ENCODE measurements at places on chromosomes 16 and 17.
A peak's percentile ranks its signal among the peaks of the same experiment; 100 is the strongest.

GRCh38 chr17:79028496-79029326, 4.7 kb downstream of the C1QTNF1 start:
- DNase-seq = no peak

- peak; percentile 94 for DNase-seq
Measured at GRCh38 chr16:87661561-87661960, 59.3 kb downstream of the JPH3 start.

DNA sequence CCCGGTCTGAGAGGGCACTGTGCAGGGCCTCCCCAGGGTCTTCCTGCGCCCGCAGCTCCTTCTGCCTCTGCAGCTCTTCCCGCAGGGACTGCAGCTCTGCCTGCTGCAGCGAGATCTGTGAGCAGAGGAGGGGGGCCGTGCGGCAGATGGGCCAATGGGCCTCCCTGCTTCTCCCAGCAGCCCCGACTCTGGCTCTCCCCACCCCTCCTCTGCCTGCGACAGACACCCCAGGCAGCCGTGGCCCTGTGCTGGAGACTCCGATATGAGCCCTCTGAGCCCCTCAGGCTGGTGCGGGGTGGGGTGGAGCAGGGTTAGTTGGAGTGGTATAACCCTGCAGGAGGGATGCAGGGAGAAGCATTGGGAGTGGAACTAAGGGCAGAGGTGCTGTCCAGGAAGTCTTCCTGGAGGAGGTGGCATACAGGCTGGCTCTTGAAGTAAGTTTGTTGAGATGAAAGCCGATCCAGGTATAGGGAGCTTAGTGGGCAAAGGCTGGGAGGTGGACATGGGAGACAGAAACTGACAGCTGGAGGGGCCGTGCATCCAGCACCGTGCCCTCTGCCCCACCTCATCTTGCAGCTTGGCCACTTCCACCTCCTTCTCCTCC, 5.0 kb downstream of the THOC6 start:
- no peak for DNase-seq

- peak; percentile 54 for DNase-seq
Measured at GRCh38 chr16:4511441-4512082, 27.0 kb downstream of the CDIP1 start.

- peak; percentile 87 for DNase-seq
Measured at GRCh38 chr17:43020789-43021740, 1.1 kb downstream of the VAT1 start.

DNA sequence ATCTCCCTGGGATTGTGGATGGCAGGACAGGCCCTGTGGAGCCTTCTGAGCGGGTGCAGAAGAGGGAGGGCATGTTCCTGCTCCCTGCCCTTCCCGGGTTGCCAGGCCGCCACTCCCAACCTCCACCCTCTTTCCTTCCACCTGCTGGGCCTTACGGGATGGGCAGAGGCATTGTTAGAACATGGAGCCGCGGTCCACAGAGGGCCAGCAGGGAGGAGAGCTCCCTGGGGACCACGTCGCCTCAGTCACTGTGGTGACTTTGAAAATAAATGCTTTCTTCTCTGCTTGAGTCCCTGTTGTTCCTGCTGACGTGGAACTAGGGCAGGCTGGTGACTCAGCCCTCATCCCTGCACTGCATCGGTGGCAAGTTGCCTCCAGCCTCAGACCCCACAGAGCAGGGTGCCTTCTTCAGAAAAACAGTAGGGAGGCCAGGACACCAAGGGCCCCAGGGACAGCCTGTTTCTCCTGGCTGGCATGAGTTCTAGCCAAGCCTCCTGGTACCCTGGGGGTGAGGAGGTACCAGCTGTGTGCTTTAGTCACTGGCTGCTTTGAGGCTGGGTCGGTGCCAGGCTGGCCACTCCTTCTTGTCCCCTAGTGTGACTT, 224.9 kb downstream of the SEC14L1 start:
- peak; percentile 59 for DNase-seq

DNA sequence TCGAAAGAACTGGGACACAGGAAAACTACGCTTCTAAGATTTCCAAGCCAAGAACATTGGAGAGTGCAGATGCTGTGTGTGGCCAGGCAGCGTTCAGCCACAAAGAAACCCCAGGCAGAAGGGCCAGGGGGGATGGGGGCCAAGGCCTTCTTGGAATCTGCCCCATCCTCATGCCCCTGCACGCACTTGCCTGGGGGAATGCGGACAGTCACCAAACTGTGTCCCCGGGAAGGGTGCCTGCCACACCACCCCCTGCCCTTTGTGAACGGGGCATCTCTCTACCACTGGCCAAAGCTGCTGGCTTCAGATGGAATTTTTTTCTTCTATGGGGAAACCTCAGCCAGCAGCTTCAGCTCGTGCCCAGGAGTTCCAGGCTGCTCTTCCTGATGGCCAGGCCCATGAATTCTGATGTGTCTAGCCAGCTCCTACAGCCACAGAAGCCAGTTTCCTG, 32.0 kb upstream of the DNAH17 start:
- no peak for DNase-seq
